ENCODE measurements at places on chromosomes 3 and 15.

GRCh38 chr15:95025924-95026728 lies 794.8 kb downstream of the MCTP2 start:
- peak; percentile 40 for DNase-seq

DNA sequence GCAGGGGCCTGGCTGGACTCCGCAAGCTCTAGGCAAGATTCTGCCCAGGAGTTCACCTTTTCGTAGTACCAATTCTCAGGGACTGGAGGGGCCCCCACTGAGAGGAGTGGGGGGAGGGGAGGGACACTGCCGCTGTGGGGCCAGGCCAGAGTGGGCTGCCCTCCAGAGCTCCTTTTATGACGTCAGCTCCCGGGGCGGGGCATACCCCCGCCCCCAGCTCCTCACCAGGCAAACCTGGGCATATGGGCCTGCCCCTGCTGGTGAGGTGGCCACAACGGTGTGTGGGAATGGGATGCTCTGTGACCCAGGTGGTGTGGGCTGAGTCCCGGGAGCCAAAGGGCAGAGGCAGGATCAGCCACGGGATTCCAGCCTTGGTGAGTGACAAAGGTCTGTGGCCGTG lies 3.3 kb downstream of the DNAJB8 start:
- no peak for DNase-seq

- no peak for DNase-seq
These were observed 16.1 kb downstream of the DNAJA4 start for GRCh38 chr15:78280319-78281072.

DNA sequence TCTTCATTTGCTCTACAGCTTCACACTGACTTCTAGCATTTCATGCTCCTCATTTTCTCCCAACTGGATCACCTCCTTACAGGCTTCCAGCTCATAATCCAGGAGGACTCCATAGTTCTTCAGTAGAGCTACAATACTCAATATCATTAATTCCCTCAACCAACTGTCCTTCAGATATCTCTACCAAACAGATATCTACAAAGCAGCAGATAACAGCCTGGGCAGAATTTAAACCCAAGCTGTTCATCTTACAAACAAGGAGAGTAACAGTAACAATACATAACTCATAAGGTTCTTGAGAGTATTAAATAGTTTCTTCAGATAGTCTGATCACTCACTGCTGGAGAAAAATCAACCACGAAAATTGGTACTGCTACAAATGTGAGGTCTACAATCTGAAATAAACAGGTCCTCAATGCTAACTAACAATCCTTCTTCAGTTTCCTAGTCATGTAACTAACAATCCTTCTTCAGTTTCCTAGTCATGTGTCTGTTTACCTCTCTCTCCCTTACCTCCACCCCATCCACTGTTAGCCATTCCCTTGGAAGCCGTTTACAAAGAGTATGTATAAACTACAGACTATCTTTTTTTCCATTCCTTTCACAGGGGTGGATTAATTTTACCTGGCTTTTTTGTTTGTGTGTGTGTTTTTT lies 5.0 kb downstream of the PEAK1 start:
- DNase-seq = no peak

DNA sequence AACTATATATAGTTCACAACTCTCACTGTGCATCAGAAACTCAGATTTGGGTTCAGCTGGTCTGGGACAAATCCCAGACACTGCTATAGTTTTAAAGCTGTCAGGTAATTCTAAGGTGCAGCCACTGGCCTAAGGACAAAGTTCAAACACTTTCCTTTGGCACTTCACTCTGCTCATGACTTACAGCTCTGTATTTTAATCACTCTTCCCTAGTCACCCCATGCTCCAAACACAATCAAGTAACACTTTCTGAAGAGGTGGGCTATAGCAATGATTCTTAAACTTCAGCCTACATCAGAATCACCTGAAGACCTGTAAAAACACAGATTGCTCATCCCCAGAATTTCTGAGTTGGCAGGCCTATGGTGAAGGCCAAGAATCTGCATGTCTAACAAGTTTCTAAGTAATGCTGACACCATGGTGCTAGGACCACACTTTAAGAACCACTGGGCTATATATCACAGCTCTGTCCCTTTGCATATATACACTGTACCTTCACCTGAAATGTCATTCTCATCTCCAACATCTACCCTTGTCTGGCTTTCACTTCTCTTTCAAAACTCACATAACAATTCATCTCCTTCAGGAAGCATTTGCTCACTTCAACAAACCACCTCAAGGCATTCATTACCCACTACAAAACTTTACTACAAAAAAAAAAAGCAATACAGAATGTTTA lies 21.4 kb downstream of the STAG1 start:
- DNase-seq = no peak

DNA sequence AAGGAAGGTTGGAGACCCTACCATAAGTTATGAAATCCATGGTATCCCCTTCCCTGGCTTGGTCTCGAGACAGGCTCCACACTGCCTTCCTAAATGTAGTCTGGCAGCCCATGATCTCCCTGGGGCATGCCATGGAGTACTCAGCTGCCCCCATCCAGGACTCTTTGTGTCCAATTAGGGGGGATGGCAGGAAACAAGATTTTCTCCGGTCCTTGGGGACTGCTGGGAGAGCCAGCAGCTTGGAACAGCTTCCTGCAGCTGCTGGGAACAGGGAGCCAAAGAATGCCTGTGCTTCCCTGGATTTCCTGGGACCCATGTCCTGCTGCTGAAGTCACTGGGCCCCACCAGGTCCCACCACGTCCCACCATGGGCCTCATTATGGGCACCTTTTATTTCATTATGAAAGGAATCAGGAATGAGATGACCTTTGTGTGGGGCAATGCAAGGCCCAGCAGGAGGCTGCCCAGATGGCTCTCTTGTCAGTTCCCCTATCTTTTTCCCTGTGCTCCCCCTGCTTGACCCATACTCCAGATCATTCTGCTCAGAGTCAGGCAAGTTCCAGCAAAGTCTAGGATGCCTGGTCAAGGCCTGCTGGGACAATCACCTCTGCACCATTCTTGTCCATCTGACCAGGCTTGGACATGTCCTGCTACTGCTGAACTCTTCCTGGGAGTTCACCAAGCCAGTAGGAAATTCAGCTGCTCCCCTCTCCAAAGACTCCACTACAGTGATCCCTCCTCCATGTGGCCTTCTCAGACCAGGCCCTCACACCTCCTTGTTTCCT lies 15.0 kb upstream of the DAG1 start:
- DNase-seq = no peak

DNA sequence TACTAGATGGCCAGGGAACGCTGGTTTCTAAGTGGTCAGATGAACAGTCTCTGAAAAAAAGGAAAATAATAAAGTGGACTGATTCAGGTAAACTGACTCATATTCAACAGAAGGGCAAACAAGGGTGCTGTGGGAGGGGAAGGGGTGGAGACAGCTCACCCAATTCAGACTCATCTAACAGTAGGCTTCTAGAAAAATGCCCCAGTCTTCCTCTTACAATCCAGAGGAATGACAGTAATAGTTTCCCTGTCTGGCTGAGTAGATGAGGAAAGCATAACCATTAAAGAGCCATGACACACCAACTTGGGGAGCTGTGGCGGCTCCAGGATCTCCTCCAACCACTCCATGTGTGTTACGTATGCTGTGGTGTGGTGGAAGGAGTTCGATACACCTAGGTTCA lies 231.4 kb upstream of the UMPS start:
- DNase-seq = no peak

- no peak for DNase-seq
These were observed 173.6 kb upstream of the BHLHE40 start for GRCh38 chr3:4805662-4806061.

DNA sequence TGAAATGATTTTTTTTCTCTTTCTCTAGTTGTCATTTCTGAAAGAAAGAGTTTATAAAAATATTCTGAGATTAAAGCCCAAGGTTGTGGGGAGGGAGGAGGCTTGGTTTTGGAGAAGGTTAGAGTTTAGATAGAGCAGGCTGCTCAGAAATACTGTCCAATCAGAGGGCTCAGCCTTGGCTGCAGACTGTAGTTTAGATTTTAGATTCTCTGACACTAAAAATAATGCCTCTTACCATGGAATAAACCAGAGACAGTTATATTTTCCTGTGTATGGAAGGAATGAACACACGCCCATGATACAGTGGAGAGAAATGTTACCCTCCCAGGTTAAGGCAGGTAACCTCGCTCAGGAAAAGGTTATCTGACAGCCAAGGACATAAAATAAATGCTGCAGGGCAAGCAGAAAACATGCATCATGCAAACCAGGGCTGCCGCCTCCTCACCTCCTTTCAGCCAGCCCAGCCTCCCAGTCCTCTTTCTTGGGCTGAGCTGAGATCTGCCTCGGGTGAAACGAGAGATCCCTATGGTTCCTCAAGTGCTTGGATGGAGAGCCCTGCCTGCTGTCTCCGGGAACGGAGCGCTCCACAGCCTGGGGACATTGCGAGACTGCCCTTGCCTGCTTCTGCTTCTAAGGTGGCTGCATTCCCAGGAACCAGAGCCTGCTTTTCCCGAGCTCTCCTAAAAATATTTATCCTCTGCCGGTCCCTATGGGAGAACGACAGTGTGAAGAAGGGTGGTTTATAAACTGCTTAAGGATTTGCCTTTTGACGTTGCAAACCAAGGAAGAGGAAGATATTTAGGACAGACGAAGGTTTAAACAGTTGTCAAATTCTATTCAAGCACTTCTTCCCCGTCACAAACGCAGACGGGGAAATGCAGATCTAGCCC lies 848 bp downstream of the NCEH1 start:
- no peak for DNase-seq

DNA sequence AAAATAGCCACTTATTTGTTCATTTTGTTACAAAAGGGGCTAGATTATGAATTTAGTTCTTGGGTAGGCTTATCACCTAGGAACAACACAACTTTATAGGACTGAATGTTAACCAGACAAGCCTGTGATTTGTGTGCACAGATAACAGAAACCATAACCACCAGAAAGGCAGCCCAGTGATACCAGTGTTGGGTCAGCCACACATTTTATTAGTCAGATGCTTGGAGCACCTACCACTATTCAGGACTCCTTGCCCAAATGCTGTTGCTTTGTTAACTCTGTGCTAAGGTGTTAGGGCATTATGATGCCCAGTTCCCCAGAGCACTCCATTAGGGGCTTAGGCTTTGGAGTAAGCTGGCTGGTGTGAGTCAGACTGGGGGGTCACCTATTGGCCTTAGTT lies 22.5 kb downstream of the PLCL2 start:
- DNase-seq = no peak

DNA sequence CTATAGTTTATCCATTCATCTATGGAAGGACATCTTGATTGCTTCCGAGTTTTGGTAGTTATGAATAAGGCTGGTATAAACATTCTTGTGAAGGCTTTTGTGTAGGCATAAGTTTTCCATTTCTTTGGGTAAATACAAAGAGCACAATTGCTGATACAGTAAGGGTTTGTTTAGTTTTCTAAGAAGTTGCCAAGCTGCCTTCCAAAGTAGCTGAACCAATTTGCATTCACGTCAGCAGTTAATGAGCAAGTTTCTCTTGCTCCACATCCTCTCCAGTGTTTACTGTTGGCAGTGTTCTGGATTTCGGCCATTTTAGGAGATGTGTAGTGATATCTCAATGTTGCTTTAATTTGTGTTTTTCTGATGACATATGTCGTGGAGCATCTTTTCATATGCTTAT lies 34.2 kb downstream of the GABRA5 start:
- no peak for DNase-seq

DNA sequence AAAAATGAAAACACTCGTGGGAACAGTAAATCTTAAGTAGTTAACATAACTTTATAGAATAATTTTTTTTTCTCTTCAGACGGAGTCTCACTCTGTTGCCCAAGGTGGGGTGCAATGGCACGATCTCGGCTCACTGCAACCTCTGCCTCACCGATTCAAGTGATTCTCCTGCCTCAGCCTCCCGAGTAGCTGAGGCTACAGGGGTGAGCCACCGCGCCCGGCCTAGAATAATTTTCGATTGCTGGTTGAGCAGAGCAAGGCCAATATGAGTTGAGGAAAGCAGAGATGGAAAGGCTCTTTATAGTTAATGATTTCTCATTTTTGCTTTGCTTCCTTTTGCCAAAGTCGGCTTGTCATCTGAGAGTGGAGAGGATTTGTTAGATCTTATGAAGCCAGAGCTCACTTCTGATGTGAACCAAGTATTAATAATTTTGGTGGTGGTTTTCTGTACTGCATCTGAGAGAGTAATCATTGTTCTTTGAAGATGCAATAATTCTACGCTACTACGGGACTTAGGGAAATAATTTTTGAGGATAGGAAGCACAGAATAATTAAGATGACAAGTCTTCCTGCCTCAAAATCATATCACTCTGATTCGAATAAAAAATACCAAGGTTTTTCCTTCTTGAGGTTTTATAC lies 1.6 kb upstream of the GOLM2 start:
- DNase-seq = peak; percentile 42

DNA sequence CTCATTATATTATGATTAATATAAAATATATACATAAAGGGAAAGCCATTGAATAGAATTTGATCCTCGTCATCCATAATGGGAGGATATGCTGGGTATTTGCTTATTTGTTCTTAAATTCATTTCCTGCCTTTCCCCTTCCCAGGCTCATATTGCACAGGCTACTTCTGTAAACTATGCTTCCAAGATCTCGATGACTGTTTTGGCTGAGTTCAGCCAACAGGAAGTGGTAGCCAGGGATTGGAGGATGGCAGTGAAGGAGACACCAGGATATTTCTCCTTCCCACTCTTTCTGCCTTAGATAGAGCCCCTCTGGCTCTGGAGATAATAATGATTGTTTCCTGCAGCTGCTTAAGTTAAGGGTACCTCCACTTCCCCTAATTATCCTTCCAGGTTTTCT lies 44.3 kb upstream of the DYNC1LI1 start:
- DNase-seq = no peak

GRCh38 chr3:133572158-133573053 lies 1.1 kb upstream of the CDV3 start:
- no peak for DNase-seq

DNA sequence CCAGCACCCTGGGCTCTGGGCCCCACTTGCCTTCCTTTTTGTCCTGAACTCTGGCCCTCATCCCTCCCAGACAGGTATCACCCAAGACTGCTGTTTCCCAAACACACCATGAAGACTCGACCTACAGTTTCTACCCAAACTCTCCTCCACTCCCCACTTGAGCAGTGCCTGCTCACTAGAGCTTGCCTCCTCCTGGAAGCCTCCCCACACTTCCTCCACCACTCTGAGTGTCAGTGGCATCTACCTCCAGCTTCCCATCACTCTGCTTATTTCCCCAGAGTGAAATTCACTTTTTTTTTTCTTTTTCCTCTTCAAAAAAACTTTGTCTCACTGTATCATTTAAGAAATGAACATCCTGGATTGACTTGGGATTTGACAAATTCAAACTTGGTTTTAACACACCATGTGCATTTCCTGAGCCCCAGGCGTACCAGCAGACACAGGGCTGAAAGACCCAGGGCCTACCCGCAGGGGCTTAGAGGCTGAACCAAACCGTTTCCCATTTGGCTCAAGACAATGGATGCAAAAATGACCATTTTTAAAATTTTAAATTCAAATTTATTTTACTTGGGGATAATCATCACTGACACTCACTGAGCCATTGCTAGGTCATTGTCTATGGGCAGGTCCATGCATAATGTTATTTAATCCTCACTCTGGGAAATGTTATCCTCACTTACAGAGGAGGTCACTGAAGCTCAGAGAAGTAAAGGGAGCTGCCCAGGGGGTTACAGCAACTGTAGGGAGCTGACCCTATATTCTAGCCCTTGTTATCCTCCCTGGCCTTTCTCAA lies 62.3 kb downstream of the IQSEC1 start:
- DNase-seq = no peak

Measured in muscle of back (tissue), 13 donors.